Epithelial cell of proximal tubule (primary cell): ENCODE measurements at places on chromosomes 4 and X.

DNA sequence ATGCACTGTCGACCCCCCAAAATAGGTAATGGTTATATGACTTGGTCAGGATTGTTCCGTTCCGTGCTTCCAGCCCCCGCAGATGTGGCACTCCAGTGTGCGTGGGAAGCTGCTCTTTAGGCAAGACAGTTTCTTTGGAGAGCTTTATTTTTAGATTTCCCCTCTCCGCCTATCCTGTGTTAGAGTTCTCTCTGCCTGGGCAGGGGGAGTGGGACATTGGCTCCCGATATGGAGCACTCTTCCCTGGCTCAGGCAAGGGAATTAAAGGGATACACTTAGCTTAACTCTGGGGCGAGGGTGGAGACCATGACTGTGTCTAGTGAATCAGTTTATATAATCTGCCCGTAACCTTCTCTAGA, 36.0 kb downstream of the DLG3 start:
- DNase-seq: no peak

DNA sequence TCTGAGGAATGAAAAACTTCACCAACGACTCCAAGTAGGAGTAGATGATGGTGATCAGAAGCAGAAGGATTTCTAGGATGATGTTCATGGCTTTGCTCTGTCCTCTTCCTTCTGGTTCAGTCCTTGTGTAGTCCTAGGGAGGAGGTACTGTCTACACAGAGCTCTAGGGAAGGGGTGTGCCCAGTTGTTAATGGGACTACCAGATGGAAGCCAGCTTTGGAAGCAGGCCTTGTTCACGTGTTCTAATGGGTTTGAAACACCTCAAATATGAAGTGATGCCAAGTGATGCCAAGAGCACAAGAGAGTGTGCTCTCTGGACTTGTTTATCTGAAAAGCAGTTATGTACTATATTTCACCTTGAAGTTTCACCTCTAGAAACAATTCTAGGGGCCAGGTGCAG, at the start of gene HSD17B13:
Gene HSD17B13, minus strand, starts transcription at position 129 of the 400 bp plus-strand sequence. Its CDS starts 41 bp downstream, at position 88.
- DNase-seq: no peak

- DNase-seq: no peak
Measured at GRCh38 chrX:132795181-132795580, 163.2 kb downstream of the HS6ST2 start.

- DNase-seq: no peak
Measured at GRCh38 chr4:81468678-81469077, 3.0 kb downstream of the RASGEF1B start.

GRCh38 chr4:87975466-87975865, at the start of gene SPP1:
Gene SPP1, plus strand, starts transcription at chr4:87975714. Its CDS starts 1,182 bp downstream, at chr4:87976896.
- peak; percentile 92 for DNase-seq

DNA sequence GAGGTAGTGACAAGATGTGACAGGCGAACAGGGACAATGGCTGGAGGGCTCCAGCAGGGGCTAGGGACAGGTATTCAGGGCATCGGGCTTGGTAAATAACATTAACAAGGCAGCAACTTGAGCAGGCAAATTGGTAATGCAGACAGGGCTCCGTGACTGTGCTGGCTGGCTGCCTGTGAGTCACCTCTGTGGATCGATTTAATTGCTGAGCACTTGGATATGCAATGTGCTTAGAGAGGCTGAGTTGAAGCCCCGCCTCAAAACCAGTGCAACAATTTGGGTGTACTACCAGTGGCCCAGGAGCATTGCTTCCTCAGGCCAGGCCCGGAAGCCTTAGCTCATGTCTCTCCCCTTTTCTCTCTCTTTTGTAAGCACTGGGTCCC, 19.5 kb downstream of the CNGA2 start:
- DNase-seq: peak; percentile 1

DNA sequence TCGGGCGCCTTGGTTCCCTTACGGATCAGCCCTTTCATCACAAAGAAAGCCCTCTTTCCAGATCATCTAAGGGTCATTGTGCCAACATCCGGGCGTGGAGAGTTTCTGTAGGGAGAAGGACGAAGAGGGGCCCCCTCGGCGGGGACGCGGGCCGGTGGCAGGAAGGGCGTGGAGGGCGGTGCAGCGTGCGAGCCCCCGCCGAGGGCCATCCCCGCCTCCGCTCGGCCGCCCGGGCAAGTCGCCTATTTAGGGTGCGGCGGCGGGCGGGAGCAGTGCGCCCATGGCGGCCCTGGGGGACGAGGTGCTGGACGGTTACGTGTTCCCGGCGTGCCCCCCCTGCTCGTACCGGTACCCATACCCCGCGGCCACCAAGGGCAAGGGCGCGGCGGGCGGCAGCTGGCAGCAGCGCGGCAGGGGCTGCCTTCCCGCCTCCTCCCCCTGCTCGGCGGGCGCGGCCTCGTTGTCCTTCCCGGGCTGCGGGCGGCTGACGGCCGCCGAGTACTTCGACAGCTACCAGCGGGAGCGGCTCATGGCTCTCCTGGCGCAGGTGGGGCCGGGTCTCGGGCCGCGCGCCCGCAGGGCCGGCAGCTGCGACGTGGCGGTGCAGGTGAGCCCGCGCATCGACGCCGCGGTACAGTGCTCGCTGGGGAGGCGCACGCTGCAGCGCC, at the start of gene ZAR1:
Gene ZAR1, plus strand, starts transcription at position 241 of the 668 bp plus-strand sequence. Its CDS starts 40 bp downstream, at position 281.
- DNase-seq: no peak

GRCh38 chr4:29311247-29311646, 1408.9 kb upstream of the PCDH7 start:
- no peak for DNase-seq

DNA sequence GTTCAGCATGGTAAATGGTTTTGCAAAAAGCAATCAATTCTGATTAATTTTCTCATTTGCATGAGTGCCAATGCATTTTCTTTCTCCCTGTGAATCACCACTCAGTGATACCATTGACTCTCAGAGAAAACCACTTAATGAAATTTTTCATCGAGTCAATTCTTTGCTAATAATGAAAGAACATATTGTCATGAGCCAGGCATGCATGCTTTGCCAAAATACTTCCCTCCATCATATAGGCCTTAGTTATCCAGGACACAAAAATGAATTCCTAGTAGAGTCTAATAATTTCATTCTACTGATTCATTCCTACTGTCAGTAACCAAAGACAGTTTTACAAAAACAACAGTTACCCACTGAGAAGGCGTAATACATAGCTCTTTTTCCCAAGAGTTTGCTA, 680.0 kb downstream of the TRIML1 start:
- no peak for DNase-seq

- DNase-seq: peak; percentile 94
Measured at GRCh38 chr4:143358923-143359643, 22.4 kb downstream of the GAB1 start.

DNA sequence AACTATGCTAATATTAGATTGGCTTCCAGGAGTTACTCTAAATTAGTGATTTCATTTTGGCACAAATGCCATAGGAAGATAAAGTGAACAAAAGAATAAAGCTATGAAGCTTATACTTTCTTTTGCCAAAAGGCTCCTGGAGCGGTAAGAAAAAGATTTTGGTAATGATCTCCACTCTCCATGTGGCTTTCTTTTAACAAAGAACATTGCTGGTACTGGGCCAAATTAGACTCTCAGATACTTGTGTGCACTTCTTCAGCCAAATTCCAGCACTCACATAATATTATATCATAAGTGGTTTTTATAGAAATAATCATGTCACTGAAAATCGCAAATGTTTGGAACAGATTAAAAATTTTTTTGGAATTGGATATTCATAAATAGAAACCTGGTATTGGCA, 142.4 kb upstream of the FGF13 start:
- DNase-seq: no peak

DNA sequence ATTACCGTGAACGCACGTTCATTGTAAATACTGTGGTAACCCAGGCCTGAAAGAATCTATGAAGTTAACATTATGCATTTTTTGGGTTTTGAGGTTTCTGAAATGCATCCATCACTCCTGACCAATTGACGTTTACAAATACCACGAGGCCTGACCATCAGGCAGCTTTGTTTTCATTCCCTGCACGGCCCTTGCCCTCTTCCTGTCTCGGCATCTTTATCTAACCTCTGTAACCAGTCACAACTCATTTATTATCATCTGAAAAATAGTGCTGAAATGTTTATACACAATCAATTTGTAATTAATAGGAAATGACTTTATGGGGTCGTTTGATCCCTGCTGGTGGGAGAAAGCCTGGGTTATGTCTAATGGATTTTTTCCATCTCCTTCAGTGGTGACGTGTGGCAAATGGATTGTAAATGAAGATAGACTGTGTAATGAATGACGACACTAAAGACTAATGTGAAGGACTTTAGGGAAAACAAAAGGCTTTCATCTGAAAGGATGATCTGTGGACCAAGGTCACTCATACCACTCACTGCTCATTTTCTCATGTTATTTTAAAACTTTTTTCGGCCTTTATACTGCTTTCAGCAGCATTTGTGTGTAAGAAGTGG, 102.7 kb upstream of the SORBS2 start:
- no peak for DNase-seq
